ENCODE measurements at places on chromosomes 6 and 20.
A peak's percentile ranks its signal among the peaks of the same experiment; 100 is the strongest.

DNA sequence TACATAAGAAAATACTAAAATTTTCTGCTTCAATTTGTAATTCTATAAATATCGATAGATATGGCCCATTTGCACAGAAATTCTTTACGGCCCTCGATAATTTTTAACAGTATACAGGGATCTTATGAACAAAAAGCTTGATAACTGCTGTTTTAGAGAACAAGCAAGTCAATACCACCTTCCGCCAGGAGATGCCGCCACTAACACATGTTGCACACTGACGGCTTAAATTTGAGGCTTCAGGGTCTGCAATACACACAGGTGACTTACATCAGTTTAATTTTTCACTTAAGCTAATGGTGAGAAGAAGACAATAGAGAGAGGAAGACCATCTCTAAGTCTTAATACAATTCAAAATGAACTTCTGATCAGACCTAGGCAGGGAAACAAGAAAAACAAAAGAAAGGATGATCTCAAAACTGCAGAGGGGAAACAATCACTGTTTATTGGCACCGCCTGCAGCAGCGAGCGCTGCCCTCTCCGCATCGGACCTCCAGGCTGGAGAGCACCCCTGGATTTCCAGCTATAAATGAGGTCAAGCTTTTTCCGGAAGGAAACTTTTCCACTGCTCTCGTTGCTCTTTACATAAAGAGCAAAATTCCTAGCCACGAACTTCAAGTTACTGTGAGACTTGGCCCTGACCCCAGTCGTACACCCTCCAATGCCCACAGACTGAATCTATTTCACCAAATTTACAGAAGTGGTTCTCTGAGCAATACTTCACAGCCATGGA, 53.9 kb downstream of the OTOR start:
- DNase-seq = peak; percentile 86

GRCh38 chr6:125749865-125750691, 646 bp downstream of the HEY2 start:
- peak; percentile 90 for DNase-seq

GRCh38 chr20:41889126-41889843, 271.1 kb upstream of the CHD6 start:
- DNase-seq = peak; percentile 74

- DNase-seq = no peak
Observed at GRCh38 chr6:43763812-43764522, 6.0 kb upstream of the VEGFA start.

DNA sequence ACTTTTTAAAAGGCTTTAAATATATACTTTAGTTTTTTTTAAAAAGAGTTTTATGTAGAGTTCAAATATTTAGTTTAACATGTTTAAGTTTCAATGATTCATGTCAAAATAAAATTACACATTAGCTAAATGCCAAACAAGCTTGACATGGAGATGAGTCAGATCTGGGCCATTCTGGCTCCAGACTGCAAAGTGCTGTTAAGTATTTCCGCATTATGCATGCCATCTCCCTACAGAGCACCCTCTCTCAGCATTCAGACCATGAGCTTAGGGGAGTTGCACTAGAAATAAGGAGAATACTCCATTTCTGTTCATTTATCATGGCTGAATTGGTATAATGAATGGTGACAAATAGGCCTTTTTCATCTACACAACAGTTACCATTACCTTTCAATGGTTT, 21.5 kb upstream of the HS3ST5 start:
- DNase-seq = no peak

GRCh38 chr6:3324262-3324942, 65.7 kb downstream of the PSMG4 start:
- DNase-seq = no peak

GRCh38 chr20:33624399-33624798, 37.7 kb upstream of the C20orf144 start:
- DNase-seq = no peak

- no peak for DNase-seq
Observed at GRCh38 chr6:134529921-134530320, 212.0 kb upstream of the SGK1 start.

DNA sequence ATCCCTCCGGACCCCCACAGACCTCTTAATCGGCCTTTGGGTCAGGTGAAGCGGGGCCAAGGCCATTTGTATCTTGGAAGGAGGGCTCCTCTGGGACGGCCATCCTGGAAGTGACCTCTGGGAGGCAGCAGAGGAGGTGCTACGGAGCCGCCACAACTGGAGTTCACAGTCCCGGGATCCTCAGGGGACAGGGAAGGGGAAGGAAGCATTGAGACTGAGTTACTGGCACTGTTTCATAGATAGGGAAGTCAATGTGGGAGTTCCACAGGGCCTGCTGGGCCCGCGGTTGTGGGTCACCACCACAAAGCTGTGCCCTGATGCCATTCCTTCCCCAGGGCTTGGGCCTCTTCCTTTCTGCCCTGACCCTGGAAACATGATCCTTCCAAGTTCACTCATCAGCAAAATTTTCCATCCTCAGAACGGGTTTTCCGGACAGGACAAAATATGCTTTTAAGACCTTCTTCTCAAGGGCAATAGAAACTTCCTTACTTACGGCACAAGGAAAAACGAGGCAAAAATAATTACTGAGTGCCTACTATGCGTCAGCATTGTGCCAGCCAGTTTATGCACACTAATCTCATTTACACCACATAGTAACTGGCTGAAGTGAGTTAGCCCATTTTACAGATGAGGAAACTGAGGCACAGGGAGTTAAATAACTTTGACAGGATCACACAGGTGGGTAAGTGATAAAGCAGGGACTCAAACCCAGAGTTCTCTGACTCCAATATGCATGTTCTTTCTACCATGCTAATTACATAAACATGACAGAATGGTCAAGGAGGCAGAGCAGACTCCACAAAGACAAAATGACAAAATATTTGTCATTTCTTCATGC, 143.8 kb downstream of the UNC5CL start:
- peak; percentile 36 for DNase-seq

DNA sequence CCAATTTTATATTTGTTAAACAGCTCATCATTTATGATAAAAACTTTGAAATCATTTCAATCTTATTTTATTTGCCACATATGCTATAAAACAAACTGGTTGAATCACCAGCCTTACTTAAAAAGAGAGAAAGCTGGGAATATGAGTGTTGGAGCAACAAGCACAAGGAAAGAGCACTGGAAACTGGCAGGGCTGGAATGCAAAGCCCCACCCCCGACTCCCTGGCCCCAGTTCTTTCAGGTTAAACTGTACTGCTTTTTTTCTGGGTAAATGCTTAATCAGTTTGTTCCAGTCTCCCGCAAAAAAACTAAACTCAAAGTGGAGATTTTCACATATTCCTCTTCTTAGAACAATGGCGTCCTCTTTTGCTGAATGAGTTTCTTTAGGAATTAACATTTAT, 433.8 kb upstream of the NOX3 start:
- DNase-seq = no peak

DNA sequence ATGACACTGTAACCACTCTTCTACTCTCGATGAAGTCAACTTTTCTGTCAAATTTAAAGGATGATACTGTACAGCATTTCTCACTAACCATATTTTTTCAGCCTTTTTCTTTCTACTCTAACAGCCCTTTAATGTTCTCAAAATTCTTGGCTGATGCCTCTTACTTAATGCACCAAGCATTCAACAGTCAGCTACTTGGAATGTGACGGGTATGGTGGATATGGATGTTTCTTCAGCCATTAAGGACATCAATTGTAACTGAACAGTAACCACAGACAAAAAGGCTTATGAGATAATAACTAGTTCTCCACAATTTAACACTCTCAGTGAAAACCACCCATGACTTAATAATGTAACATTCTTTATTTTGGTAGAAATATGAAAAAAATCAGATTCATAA, 467.2 kb upstream of the ZNF337 start:
- DNase-seq = no peak

DNA sequence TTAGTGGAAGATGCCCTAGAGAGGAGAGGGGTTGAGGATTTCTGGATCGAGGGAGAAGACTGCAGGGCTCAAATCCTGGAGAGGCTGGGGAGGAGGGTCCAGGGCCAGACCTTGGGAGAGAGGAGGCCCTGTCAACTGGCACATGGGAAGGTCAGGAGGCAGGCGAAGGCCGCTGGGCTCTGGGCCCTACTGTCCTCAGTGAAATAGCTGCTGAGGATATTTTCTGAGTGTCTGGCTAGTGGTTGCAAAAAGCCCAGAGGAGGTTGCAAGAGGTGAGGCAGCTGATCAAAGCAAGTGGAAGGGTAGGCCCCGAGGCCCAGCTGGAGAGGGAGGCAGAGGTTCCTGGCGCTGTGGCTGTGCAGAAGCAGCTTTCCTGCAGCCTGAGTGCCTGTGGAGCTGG, 103.4 kb upstream of the MLN start:
- DNase-seq = no peak

DNA sequence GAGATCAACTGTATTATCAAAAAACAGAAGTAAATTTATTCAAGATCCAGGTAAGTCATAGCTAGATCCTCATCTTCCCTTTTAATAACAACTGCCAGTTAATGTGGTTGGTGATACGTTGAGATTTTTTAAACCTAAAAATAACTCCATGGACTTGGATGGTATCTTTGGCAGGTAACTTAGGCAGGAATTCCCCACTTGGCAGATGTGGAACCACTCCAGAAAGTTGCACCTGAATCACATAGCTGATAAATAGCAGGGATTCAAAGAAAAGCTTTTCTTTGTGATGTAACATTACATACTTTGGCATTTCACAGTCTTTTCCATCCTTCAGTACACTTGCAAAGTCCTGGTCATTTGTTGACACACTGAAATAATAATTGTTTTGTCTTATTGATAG, 62.6 kb downstream of the PRPH2 start:
- no peak for DNase-seq

DNA sequence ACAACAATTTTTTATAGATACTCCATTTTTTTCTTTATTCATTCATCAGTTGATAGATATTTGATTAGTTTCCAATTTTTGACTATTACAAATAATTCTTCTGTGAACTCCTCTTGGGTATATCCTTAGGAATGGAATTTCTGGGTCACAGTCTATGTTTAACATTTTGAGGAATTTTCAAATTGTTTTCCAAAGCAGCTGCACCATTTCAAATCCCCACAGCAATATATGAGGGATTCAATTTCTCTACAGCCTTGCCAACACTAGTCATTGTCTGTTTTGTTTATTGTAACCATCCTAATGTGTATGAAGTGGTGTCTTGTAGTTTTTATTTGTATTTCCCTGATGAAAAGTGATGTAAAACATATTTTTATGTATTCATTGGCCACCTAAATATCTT, 320.3 kb upstream of the DEFB112 start:
- no peak for DNase-seq

- no peak for DNase-seq
Observed at GRCh38 chr6:165848086-165848426, 185.0 kb upstream of the PDE10A start.

DNA sequence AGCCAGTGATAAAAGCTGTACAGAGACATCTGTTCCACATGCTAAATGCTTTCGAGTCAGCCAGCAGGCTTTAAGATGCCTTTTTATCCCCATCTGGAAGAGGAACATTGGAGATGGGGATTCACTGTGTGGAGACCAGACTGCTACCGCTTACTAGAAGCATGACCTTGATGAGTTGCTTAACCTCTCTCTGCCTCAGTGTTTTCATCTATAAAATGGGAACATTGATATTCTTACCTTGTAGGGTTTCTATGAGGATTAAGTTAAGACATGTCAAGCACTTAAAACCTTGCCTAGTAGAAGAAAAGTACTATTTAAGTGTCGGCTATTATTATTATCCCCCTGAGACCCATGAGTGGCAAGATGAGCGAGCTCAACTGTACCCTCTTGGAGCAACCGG, 165.3 kb upstream of the SNX9 start:
- peak; percentile 93 for DNase-seq

GRCh38 chr6:139768196-139768595, 393.7 kb upstream of the CITED2 start:
- peak; percentile 57 for DNase-seq

DNA sequence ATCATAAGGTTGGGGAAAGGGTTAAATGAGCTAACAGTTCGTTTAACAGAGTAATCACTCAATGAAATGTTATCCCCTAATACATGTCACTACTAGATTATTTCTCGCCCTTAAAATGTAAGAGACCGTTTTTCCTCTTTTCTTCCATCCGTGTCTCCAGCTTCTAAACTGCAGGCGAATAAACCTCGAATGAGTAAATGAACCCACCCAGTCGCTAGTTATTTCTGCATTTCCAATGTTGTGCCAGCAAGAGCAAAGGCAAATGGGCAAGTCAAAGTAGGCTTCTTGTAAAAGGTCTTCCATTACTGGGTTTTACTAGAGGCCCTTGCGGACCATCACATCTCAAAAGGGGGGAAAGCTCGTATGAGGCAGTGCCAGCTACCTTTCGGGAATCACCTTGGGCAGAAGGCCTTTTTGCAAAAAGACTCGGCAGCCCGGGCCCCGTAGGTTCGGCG, 400 bp upstream of the SMAP1 start:
- DNase-seq = no peak

- DNase-seq = no peak
Observed at GRCh38 chr20:5600982-5601381, 149.2 kb upstream of the SHLD1 start.

- DNase-seq = no peak
Observed at GRCh38 chr6:13664703-13665352, 46.8 kb downstream of the RANBP9 start.

GRCh38 chr6:96657344-96657743, 94.4 kb downstream of the FHL5 start:
- no peak for DNase-seq

DNA sequence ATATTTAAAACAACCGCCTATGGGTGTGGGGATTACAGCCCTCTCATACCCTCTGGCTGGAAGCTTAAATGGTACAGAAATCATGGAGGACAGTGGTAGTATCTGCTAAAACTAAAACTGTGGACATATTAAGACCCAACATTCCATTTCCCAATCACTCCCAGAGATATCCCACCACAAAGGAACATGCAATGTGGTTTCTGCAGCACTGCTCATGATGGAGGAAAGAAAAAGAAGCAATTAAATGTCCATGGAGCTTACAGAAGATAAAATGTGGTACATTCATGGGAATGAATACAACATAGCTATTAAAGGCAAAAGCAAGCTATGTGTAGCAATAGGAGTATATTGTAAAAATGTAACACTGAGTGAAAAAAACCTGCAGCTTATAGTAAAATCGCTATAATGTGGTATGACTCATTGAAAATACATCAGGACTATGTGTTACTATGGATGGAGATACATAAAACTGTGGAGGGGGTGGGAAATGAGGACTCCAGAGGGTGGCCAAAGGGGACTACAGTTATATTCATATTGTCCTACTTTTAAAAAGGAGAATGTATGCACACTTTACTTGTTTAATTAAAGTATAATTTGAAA, 22.9 kb upstream of the NNAT start:
- DNase-seq = no peak

GRCh38 chr20:53578492-53579222, 15.0 kb downstream of the ZNF217 start:
- peak; percentile 92 for DNase-seq

- no peak for DNase-seq
Observed at GRCh38 chr6:7846966-7847818, 63.4 kb downstream of the TXNDC5 start.

- no peak for DNase-seq
Observed at GRCh38 chr6:49784272-49784671, 2.8 kb downstream of the PGK2 start.

DNA sequence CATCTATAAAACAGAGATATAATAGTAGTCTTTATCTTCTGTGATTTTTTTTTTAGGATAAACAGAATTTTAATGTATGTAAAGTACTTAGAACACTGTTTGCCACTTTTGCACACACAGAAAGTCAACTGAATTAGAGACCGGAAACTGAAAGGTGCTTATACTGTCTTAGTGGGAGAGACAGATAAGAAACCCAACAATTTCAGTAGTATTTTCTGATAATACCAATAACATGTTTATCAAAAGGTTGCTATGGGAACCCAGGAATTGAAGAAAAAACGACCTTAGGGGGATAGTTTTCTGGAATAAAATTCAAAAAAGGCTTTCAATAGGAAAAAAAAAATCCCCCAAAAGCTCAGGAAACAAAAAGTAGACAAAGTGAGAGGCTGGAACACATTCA, 138.6 kb downstream of the BCKDHB start:
- DNase-seq = no peak

Data from NCI-H82 (cell line).